Activated T-cell treated with anti-CD3 and anti-CD28 coated beads for 24 hours (primary cell): ENCODE measurements at places on chromosomes 3 and 15.
A peak's percentile ranks its signal among the peaks of the same experiment; 100 is the strongest.

DNA sequence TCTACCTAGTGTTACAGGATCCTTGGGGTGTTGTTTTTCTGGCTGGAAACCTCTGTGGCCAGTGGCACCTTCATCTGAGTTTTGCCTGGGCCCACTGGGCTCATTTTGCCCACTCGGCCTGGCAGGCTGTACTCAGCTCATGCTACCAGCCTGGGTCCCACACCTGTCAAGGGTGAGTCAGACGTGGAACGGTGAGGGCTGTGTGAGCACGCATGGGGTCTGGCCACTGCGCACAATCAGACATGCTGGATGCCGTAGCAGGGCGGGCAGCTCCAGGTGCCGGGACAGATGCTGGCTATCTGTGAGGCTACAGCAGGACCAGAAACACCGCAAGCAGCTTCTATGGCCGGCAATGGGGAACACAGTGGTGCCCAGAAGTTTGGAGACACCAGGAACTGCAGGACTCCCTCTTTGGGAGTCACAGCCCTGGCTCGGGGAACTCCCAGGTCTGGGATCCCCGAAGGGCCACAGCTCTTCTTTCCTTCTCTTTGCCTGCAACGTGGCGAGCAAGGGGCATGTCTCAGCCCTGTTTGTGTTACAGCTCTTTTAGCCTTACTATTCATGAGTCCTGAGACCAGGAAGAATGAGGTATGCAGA is 35.9 kb upstream of the DNAJC13 start:
- DNase-seq, result no peak

- peak; percentile 61 for DNase-seq
Measured at GRCh38 chr15:78944669-78945407, at the start of gene CTSH. Gene CTSH, minus strand, starts transcription at chr15:78945046. Its CDS starts 65 bp downstream, at chr15:78944981.

GRCh38 chr3:184307915-184308314 is 6.5 kb upstream of the EIF4G1 start:
- DNase-seq, result no peak

GRCh38 chr3:181687190-181687589 is 24.5 kb upstream of the SOX2 start:
- DNase-seq, result no peak

DNA sequence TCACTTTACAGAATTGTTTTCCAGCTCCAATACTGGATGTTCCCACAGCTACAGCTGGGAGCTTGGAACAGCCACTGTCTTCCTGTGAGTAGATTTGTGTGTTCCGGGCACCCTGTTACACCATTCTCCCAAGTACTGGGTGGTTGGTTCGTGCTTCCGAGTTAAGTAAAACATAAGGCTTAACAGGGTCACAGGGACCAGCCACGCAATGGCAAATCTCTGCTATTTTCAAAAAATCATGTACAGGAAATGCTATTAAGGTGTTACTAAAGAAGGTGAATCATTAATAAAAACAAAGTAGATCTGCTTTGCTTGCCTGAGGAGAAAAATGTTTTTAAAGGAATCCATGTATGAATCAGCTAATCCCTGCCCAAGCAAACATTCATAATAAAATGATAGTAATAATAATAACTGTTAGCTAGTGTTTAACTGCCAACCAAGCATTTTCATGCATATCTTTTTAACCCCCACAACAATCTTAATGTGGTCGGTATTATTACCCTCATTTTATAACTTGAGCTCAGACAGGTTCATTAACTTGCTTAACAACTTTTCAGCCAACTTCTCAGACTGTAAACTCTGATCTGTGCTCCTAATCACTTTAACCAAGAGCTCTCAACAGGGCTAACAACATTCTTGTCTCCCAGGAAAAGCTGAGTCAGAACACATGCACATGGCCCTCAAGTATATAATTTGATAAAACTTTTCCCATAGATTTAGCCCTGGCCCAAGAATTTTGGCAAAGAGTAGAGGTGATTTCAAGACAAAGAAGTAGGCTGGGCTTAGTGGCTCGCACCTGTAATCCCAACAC is 2.7 kb upstream of the C2CD4A start:
- no peak for DNase-seq

DNA sequence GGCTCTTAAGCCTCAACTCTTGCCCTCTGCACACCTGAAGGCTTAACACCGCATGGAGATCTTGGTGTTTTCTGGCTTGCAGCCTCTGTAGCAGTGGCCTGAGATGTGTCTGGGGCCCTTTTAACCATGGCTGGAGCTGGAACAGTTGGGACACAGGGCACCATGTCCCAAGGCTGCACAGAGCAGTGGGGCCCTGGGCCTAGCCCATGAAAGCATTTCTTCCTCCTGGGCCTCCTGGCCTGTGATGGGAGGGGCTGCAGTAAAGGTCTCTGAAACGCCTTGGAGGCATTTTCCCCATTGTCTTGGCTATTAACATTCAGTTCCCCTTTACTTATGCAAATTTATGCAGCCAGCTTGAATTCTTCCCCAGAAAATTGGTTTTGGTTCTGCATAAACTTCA is 735.5 kb upstream of the ALCAM start:
- no peak for DNase-seq

- peak; percentile 27 for DNase-seq
Measured at GRCh38 chr15:50764461-50765194, 878 bp downstream of the SPPL2A start.

DNA sequence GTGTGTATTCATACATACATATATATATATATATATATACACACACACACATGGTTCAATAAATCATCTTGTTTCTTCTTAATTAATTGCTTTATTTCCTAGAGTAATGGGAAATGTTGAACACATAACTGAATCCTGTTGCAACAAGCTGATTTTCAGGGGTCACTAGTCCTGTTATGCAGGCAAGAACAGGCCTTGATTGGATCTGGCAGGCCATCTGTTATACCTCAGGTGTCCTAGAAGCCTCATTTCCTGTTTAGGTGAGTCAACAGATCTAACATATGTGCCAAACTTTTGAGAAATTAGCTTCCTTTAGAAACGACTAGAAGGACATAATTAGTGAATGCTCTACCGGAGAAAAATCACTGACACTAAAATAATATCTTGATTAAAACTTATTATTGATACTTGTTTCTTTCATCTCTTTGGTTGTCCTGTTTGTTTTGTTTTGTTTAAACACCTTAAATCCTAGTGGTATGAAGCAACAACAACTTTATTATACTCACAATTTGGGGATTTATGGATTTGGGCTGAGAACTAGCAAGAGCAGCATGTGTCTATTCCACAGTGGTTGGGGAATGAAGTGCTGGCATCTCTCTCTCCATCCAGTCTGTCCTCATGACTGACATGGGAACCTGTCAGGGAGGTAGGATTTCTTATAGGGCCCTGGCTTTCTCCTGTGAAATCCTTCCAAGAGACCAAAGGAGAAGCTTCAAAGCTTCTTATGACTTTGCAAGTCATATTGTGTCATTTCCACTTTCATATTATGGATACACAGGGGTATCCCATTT is 552.6 kb downstream of the NSUN3 start:
- no peak for DNase-seq

DNA sequence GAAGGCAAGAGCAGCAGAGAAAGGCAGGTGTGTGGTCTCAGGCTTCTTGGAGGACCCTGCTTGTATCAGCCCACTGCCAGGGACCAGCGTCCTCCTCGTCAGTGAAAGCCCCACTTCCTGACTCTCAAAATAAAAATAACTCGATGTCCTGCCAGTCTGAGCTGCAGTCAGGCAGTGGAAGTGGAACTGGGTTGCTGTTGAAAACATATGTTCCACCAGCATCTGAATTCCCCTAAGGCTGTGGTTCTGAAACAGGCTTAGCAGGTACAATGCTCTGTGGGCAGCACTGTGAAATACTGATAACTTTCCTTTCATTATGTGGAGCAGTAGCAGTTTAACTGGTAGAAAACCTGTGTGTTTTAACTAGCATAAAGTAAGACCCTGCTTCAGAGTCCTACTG is 121.6 kb upstream of the EIF1B start:
- no peak for DNase-seq

DNA sequence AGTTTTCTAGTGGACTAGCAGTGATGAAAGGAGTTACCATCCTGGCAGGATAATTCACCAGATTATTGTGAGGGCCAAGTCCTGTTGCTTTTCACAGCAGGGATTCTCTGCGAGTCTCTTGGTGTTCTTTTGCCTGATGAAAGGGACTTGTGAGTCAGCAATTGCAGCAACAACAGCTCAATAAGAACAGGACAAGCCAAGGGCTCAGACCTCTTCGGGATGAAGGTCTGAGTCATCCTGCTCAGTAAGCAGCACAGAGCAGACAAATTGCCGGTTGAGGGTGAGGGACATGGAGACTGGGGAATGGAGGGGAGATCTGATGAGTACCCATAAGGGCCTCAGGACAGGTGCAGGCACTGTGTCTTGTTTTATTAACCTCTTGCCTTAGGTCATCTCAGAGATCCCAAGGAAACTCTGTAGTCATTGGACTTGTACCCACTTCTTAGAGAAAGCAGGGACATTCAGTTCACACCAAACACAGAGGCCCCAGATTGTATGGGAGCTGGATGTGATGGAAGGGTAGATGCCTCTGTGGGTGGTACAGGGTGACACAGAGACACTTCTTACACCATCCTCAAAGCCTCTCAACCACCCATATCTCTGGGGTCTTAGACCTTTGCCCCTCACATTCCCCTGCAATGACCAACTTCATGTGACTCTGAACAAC is 173.8 kb upstream of the TLE3 start:
- no peak for DNase-seq
